Naive thymus-derived CD8-positive, alpha-beta T cell (primary cell): ENCODE measurements at places on chromosomes 12 and 14.

- DNase-seq, result no peak
Observed at GRCh38 chr12:106774808-106775524, 484 bp downstream of the RIC8B start.

DNA sequence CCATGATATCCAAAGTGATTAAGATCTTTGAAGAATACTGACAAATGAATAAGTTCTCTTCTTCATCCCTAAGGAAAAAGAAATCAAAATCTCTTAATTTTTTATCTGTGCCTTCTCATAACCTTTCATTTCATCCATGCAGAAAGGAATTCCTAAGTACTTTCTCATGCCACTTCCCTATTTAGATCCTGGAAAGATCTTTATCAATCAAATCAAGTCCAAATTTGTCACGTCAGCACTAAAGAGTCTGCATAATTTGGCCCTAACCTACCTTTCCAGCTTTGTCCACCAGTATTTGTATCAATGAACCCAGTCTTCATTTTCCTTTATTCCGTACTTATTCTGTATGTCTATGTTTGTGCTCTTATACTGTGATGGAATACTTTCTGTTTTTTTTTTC lies 41.2 kb downstream of the VEZT start:
- DNase-seq, result no peak

GRCh38 chr14:58805605-58806409 lies 168.0 kb downstream of the DACT1 start:
- no peak for DNase-seq

- no peak for DNase-seq
Observed at GRCh38 chr12:9943240-9943639, 11.1 kb upstream of the CLEC2A start.

- DNase-seq, result no peak
Observed at GRCh38 chr12:68237619-68238018, 12.0 kb upstream of the IL26 start.
